Left colon (tissue), 2 donors: ENCODE measurements at places on chromosomes 2 and 18.

GRCh38 chr2:181264001-181264400 is 193.2 kb upstream of the ITGA4 start:
- no peak for DNase-seq

DNA sequence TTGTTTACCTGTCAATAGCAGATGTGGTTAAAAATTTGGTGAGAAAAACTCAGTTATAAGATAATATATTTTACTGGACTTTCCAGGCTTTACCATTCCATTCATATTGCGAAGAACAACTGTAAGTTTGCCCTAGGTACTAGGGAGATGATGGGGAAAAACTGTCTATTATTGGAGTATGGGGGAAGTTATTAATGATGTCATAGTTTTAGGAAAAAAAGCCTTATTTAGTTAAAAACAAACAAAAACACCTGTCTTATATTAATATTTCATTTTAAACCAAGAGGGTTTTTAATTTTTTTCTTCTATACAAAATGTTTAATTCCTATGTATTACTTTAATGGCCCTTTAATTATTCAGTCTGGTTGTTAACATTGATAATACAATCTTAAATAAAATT is 18.2 kb downstream of the SP9 start:
- no peak for DNase-seq

- DNase-seq, result no peak
These were observed 4.3 kb downstream of the MC2R start for GRCh38 chr18:13910986-13911385.

DNA sequence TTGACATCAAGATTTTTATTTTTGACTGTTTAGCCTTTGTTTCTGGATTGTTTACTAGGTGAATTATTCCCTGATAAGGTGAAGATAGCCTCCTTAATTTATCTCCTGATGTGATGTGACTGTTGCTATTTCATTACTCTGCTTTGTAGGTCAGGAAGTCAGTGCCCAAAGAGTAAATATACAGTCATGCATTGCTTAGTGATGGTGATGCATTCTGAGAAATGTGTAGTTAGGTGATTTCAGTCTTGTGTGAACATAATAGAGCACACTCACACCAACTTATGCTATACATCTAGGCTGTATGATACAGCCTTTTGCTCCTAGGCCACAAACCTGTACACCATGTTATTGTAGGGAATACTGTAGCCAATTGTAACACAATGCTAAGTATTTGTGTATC is 102.4 kb upstream of the THUMPD2 start:
- no peak for DNase-seq

DNA sequence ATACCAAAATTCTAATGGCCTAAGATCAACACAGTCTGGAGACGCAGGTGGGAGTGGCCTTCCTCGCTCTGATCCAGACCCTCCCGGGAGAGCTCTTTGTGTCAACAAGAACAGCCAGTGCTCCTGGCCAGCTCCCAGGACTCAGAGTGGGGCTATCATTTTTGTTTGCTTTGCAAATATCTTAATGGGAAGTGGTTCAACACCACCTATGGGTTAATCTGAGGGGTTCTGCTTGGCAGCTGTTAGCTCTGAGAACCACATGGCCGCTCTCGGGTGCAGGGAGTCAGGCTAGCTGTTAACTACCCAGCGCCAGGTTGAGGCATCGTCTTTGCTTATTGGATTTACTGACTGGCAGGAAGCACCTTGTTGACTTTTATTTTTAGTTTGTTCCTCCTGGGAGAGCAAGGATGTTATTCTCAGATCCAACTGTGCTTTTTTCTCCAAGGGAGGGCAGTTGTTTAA is 184.8 kb upstream of the SP5 start:
- peak; percentile 80 for DNase-seq

GRCh38 chr2:27381577-27382181 is 1.1 kb upstream of the ZNF513 start:
- no peak for DNase-seq

DNA sequence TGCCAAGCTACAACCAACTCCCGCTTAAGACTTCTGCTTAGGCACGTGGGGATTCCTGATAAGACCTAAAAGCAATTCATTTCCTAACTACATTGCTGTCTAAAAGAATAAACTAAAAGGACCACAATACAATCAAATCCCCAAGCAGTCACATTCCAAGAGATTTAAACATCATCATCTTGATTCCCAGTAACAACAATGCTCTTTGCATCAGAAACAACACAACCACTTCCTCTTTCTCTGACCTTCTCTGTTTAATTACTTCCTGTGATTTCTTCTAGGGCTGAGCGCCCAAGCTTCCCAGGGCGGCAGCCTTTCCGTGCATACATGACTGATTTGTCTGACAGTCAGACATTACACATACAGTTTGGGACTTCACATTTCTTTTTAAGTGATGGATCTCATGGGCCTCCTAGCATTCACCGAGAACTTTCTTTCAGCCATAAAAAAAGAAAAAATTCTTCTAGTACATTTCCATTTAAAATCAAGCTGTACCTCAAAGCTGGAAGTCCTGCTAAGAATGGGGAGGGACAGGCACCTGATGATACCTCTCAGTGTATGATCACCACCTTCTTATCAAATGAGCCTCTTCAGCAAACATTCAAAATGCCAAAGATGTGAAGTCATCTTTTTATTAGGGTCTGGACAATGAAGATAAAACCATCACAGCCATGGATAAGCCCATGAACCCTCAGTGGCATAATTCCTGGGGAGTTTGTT is 11.5 kb downstream of the SPRED2 start:
- DNase-seq, result no peak

DNA sequence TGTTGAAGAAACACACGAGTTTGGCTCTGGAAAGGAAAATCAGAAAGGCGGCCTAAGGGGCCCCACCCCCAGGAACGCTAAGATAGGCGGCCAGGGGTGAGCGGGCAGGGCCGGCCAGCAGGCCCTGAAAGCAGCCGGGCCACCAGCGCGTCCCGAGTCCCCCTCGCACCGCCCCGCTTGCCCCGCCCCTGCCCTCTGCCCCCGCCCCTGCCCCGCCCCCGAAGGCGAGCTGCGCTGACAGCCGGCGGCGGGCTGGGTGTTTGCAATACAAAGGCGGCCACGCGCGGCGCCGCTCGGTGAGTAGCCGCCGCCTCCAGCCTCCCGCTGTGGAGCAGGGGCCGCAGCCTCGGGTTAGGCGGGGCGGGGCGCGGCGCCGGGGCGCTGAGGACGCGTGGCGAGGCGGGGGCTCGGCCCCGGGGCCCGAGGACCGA is at the start of gene LPIN1:
Gene LPIN1 (plus strand): TSS at position 257 of the 431 bp plus-strand sequence. CDS start 18,910 bp downstream, outside the sequence.
- peak; percentile 84 for DNase-seq

- DNase-seq, result no peak
These were observed 4.3 kb upstream of the TP53I3 start for GRCh38 chr2:24088821-24089359.

DNA sequence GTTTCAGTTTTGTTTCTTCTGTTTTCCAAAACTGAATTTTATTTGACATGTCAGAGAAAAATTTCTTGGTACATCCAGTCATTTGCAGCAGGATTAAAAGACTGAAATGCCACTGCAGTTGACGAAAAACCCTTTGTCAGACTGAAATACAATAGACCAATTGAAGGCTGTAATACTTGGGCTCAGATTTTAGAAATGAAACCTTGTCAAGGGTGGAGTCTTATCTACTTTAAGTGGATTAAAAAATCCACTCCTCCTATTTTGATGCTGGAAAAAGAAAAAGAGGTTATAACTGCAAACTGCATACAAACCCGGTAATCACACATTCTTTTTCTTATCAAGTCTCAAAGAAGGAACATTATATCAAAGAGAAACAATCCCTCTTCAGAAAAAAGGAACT is 80.2 kb upstream of the NEUROD1 start:
- no peak for DNase-seq

DNA sequence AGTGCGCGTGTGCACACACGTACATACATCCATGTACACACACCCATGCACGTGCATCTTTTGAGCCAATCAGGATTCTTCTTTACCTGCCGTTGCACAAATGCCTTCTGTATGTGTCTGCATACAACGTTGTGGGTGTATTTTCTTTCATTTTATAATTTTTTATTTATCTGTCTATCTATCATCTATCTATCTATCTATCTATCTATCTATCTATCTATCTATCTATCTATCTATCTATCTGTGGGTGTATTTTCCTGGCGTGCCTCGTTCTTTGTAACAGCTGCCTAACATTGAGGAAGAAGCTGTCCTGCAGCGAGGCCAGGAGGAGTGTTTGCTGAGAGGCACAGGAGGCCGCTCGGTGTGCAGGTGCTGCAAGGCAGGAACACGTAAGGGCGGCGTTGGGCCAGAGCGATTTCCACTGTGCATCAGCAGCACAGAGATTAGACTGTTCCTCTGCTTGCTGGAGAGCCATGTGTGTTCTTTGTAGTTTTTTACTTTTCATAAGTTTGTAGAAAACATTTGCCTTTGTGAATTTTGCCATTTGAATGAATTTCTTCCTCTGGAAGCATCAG is 84.4 kb downstream of the DGKD start:
- DNase-seq, result no peak

DNA sequence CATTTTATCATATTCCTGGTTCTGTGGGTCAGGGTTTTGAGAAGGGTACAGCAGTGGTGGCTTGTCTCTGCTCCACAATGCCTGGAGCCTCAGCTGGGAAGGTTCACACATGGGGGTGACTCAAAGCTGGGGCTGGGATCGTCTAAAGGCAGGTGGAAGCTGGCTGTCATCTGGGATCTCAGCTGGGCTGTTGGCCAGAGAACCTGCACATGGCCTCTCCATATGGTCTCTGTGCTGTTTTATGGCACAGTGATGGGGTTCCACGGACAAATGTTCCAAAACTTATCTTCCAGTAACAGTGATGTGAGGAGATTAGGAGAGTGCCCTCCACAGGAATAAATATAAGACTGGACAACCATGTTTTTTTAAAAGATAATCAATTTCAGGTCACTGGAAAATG is 191.4 kb downstream of the SS18 start:
- DNase-seq, result no peak

DNA sequence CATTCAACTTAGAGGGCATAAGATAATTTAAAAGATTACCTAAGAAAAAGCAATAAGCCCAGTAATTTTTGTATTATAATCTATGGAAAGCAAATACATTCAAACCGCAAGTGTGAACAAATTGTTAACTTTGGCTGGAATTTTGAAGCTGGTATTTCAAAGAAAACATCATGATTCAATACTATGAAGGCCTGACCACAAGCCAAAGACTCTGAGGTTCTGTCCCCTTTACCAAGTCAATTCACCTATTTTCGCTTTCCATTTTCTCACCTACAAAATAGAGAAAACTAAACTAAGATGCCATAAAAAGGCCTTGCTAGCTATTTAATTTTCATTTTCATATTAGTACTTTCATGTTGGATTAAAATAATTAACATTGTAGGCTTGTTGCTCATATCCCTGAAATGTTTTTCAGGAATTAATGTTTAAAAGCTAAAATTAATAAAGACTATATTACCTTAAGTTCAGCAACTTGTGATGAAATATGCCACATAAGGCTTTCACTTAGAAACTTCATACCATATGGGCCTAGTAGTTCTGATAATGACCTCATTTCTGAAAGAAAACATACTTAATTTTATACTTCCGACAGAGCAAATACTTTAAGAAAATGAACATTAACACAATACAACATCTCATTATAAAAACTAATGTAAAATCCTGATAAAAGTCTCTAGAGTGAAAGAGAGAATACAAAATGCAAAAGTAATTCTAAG is 85.7 kb upstream of the FRZB start:
- no peak for DNase-seq

- DNase-seq, result no peak
These were observed 64.7 kb downstream of the STK39 start for GRCh38 chr2:168182550-168183249.

DNA sequence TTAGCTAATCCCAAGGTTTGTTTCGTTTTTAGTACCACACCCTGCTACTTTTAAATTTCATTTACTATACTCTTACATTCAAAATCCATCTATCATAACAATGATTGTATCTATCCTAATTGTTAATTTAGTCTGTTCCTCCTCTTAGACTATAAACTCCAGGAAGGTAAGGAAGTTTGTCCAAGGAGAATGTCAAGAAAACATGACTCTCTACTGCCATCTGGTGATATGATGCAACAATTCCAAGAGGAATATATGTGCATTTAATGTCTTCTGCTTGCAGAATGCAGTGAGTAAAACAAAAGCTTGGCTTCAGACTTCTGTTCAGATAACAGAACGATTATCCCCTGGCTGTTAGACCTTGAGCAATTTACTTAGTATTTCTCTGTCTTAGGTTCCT is 1267.1 kb downstream of the LRP1B start:
- DNase-seq, result no peak

DNA sequence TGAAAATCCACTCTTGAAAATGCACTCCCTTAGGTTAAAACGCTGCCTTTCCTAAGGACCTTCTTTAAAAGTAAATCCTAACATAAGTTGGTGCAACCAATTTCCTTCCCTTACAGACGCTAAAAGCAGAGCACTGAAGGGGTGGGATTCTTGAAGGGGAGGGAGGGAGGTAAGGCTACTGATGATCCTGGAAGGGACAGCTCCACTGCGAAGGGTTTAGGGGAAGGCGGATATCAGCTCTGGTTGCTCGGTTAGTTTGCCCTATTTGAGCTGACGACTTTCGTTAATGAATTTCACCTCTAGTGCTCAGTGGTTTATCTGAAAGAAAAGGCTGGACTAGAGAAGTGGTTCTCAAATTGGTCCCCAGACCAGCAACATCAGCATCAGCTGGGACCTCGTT is 49.7 kb upstream of the SIGLEC15 start:
- no peak for DNase-seq

DNA sequence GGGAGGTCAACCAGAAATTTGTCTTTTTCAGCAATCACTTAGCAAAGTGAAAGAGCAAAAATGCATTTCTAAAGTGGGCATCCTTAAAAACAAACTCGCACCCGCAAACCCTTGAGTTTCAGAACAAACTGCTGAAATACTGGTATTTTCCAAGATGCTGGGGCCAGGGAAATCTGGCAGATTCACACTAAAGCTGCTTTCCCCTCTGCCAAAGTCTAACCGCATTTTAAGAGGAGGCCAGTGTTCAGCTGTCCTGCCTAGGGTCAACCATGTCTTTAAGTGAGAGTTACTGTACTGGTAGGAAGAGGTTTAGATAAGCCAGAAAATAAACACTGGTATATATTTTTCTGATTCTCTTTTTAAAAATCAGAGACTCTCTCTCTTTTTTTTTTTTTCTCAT is 55.9 kb downstream of the ACVR1 start:
- DNase-seq, result no peak

DNA sequence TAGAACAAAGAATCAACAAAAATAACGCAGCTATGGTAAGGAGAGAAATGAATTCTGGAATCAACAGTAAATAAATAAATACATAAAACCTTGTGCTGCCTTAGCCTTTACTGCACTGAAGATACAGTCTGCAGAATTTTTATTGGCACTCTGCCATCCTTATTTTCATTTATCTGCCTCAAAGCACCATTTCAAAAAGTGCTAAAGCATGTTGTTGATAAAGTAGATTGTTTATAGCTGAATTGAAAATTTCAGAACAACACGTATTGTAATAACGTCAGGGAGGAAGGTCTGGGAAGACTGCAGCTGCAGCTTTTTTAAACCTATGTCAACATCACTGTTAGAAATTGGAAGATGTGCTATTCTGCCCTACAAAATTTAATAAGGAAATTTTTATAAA is 787.2 kb downstream of the PLCL1 start:
- no peak for DNase-seq

GRCh38 chr2:150485871-150486538 is 1.5 kb downstream of the RND3 start:
- peak; percentile 78 for DNase-seq
